ENCODE measurements at places on chromosomes 3 and 15. TPM values are rescaled to one million over a fixed set of nuclear protein-coding genes. Genes with fewer than 3 reads are reported as not detected.

The TRAK1 gene
- total RNA-seq = 67.2 TPM

The THPO gene
- not detected for total RNA-seq

The GLCE gene
- 10.0 TPM for total RNA-seq

The KLHL6 gene
- total RNA-seq = 0.67 TPM

The ZIC4 gene
- 0.17 TPM for total RNA-seq

The RASL12 gene
- total RNA-seq = not detected

The HTR3E gene
- total RNA-seq = not detected

The IL5RA gene
- not detected for total RNA-seq

The SNX22 gene
- 0.31 TPM for total RNA-seq

The ZMYND10 gene
- total RNA-seq = 0.52 TPM

The CLDN18 gene
- total RNA-seq = not detected

The CATSPER2 gene
- 9.7 TPM for total RNA-seq

The CCDC13 gene
- total RNA-seq = 0.50 TPM

The RHOA gene
- 406 TPM for total RNA-seq

The CAPN7 gene
- 32.8 TPM for total RNA-seq

The TRPM1 gene
- not detected for total RNA-seq

The CFAP91 gene
- not detected for total RNA-seq

The NISCH gene
- total RNA-seq = 76.2 TPM

The GOLGA6B gene
- total RNA-seq = not detected

The CD80 gene
- not detected for total RNA-seq

The CACNA1D gene
- 0.87 TPM for total RNA-seq

The SOX14 gene
- total RNA-seq = not detected

The GNAI2 gene
- 110 TPM for total RNA-seq

Data from mammary epithelial cell (primary cell).